ENCODE measurements at places on chromosomes 12 and 14.

GRCh38 chr14:59028476-59029202 is 159.8 kb upstream of the DAAM1 start:
- DNase-seq, result peak; percentile 81

- DNase-seq, result no peak
These were observed 11.6 kb downstream of the EIF2B1 start for GRCh38 chr12:123621619-123622530.

- DNase-seq, result no peak
These were observed 68.2 kb upstream of the TBX3 start for GRCh38 chr12:114752217-114752616.

GRCh38 chr12:106141452-106141851 is 2.7 kb upstream of the NUAK1 start:
- DNase-seq, result no peak

GRCh38 chr12:12376646-12377448 is 20.0 kb downstream of the BORCS5 start:
- DNase-seq, result peak; percentile 52

DNA sequence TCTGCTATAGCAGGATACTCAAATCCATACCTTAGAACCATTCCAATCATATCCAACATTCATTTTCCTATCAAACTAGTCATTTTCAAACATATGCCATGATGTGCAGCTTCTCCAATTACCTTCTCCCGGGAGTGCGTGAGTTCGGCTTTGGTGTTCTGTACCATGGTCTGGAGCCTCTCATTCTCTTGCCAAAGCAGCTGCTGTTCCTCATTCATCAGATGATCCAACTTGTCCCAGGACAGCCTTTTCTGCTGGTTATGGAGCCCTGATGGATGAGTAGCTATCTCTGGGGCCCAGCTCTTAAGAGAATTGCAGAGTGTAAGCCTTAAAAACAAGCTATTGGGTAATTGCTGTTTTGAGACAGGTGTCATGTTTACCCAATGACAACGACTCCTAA is 71.1 kb upstream of the SAV1 start:
- no peak for DNase-seq

GRCh38 chr12:110627500-110628195 is 13.7 kb downstream of the TCTN1 start:
- no peak for DNase-seq

GRCh38 chr12:48164451-48164850 is 7.1 kb upstream of the ASB8 start:
- no peak for DNase-seq

DNA sequence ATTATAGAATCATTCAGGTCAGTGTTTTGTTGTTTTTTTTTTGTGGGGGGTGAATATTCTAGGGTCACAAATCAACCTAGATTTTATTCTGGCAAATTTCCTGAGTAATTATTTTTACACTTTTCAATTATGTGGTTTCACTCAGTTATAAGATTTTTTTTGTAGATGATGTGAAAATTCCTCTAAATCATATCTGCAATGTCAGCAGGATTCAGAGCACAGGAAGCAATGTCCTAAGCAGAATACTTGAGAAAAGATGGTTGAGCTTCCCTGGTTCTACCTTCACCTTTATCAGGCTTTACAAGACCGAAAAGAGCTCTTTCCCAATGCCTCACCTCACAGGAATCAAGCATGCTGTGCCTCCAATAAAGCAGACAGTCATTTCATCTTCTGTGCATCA is 124.3 kb downstream of the SLC41A2 start:
- no peak for DNase-seq

DNA sequence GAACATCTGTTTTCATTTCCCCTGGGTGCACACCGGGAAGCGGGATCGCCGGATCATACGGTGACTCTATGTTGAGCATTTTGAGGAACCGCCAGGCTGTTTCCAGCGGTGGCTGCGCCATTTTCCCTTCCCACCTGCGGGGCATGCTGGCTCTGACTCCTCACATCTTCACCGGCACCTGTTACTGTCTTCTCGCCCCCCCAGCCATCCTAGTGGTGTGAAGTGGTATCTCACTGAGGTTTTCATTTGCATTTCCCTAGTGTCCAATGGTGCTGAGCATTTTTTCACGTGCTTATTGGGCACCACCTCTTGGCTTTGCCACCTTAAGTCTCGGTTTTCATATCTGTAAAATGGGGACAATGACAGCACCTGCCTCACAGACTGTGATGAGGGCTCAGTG is 44.1 kb upstream of the EML1 start:
- no peak for DNase-seq

GRCh38 chr12:56908136-56908535 is 26.1 kb downstream of the SDR9C7 start:
- no peak for DNase-seq

GRCh38 chr14:22837114-22837749 is 847 bp downstream of the MMP14 start:
- no peak for DNase-seq

GRCh38 chr12:97292588-97292987 is 170.0 kb upstream of the RMST start:
- DNase-seq, result no peak

DNA sequence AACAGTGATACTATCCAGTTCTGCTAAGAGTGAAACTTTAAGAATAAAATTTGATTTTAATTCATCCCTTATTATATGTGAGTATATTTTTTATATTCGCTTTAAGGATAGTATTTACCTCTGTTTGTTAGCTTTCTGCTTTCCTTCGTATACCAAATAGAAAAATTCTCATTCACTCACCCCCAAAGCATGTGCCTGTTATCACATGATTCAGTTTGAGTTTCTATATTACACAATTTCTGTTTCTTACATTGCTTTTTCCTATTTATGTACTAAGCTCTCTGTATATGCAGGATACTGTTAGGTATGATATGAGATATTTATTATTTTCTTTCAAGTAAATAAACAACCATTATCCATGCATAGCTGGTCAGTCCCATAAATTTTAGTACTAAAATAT is 275.2 kb downstream of the FBXL14 start:
- DNase-seq, result no peak

- no peak for DNase-seq
These were observed 392 bp downstream of the SLC15A4 start for GRCh38 chr12:128823216-128823915.

- DNase-seq, result no peak
These were observed 7.1 kb downstream of the OSBPL8 start for GRCh38 chr12:76552343-76552938.
